Effector CD4-positive, alpha-beta T cell (primary cell): ENCODE measurements at places on chromosomes 4 and X.

DNA sequence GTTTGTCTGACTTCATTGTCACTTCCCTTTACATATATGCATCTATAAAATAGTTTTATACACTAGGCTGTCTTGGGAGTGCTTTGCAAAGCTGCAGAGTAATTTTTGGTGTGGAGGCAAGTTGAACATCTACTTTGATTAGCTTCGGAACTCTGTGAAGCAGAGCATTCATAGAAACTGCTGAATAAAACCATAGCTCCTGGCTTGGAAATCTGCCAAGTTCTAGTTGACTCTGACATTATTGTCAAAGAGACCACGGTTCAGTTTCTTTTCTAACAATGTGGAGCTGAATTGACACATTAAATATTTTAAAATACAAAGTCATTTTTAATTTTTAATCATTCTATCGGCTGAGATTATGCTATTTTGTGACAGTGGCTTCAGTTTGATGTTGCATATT, 335.0 kb downstream of the BMPR1B start:
- DNase-seq = no peak

DNA sequence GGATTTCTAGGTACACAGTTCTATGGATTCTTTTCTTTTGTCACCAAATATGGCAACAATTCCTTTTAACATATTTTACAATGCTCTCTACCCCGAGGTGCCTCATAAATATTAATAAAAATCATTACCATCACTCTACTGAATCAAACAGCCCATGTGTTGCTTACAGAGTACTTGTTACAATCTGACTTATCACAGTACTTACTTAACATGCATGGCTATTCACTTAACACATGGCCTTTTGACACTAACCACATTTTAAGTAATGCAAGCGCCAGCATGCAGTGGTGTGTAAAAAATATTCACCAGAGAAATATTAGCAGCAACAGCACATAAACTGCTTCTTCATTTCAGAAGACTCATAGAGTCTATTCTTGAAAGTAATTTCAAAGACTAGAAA, 64.9 kb downstream of the BMP3 start:
- no peak for DNase-seq

DNA sequence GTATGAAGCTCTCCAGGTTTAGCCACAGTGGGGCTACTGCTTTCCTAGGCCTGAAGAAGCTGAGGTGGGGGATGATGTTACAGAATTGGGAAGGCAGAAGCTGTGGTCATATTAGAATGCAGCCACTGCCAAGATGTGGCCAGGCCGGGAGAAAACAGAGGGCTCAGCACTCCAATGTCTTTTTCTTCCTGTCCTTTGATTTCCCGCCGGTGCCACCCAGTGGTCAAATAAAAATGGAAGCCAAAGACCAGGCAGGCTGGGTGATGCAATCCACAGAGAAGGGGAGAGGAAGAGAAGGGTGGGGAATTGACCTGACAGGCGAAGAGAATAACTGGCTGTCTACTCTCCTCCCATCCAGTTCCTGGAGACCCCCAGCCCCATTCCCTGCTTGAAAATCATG, 94.9 kb upstream of the SHISA3 start:
- DNase-seq = no peak

GRCh38 chr4:88616275-88617150, 24.2 kb downstream of the HERC3 start:
- no peak for DNase-seq

DNA sequence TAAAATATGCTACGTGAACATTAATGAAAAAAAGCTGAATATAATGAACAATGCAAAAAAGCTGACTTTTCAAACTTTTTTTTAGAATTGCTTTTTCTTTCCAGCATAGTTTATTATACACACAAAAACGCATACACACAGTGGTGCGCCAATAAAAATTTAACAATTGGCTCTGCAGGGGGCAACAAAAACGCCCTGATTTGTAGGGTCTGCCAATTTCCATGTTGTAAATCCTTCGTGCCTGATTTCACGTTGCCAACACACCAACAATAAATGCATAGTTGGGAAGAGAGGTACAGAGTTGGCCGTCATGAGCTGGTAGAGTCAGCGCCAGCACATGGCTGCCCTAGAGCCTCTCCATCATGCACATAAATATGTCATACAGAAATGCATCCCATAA, 333.1 kb downstream of the MAPK10 start:
- DNase-seq = no peak

DNA sequence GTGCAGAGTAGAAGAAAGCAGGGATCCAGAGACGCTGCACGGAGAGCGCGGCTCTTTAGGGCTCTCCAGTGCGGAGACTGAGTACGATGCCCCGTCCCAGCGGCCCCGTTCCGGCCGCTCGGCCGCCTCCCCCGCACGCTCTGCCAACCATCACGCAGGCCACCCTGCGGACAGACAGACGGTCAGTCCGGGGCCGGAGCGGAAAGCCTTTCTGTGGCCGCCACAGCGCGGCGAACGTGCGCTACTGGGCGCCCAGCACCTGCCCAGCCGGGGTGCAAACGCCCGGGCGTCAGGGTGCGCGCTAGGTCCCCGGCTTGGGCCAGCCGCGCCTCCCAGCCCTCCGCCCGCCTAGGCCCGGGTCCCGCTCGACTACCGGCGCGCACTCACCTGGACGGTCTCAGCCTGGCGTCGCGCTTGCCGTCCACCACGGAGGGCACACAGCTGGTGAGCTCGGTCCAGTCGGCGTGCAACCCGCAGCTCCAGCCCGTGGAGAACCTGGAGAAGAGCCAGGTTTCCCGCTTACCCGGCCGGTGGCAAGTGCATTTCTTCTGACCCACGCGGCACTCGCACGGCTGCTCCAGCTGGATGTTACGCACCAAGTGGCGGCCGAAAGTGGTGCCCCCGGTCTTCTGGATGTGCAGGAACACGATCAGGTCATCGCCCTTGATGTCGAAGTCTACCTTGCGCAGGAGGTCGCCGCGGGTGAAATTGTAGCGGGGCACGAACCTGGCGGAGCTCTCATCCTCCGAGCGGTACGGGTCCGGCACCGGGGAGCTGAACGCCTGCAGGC, 1.8 kb downstream of the HS6ST2 start:
- no peak for DNase-seq

GRCh38 chrX:110131031-110131430, 128.1 kb downstream of the TMEM164 start:
- no peak for DNase-seq

- DNase-seq = no peak
Observed at GRCh38 chr4:85092536-85092935, 126.0 kb upstream of the WDFY3 start.

GRCh38 chrX:153635788-153636668, 11.0 kb upstream of the DUSP9 start:
- no peak for DNase-seq

GRCh38 chr4:42627885-42628646, 28.8 kb downstream of the ATP8A1 start:
- DNase-seq = peak; percentile 24

GRCh38 chr4:162075726-162076125, 88.1 kb downstream of the FSTL5 start:
- DNase-seq = no peak

- no peak for DNase-seq
Observed at GRCh38 chrX:140765043-140765784, 55.7 kb downstream of the LINC00632 start.

- DNase-seq = no peak
Observed at GRCh38 chr4:10153161-10153560, 36.6 kb upstream of the WDR1 start.

DNA sequence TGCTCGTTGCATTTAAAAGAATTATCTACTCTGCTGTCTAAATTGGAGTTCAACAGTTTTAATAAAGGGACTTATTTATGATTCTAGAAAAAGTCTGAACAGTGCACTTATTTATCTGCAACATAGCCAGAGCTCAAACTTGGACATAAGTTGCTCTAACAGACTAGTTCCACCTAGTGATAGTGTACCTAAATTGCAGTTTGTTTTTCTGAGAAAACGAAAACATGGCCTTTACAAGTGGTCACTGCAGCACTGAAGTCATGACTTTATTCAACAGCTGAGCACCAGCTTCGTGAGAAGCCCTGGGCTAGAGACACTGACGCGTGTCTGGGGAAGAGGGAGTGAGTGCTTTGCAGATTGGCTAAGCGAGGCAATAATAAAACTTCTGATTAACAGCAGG, 77.3 kb upstream of the IGSF1 start:
- no peak for DNase-seq

- DNase-seq = no peak
Observed at GRCh38 chrX:134163836-134164235, 73.1 kb upstream of the CCDC160 start.

DNA sequence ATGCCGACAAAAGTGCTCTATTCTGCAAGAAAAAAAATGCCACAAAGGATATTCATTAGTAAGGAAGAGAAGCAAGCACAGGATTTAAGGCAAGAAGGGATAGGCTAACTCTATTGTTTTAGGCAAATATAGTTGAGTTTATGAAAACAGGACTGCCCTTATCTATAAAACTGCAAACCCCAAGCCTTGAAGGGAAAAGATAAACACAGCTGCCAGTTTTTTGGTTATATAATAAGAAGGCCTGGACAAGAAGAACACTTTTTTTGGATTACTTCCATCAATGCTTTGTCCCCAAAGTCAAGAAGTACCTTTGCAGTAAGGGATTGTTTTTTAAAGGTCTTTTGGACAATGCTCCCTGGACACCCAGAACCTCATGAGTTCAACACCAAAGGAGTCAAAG, 45.4 kb upstream of the WWC2 start:
- DNase-seq = no peak

DNA sequence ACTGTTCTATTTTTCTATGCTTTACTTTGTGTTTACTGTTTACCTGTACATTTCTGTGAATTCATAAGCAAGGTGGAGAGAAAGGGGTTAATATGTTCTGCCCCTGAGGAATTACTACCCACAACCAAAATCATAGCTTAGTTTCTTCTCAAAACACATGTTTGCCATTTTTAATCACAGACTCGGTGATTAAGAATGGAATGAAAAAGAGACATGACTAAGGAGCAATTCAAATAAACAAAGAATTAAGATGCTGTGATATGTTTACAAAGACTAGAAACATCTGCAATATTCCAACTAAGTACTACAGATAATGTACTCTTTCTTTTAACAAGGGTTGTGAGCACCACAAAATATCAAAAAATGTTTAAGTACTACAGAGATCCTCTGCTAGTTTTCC, 11.7 kb upstream of the FAT4 start:
- no peak for DNase-seq

DNA sequence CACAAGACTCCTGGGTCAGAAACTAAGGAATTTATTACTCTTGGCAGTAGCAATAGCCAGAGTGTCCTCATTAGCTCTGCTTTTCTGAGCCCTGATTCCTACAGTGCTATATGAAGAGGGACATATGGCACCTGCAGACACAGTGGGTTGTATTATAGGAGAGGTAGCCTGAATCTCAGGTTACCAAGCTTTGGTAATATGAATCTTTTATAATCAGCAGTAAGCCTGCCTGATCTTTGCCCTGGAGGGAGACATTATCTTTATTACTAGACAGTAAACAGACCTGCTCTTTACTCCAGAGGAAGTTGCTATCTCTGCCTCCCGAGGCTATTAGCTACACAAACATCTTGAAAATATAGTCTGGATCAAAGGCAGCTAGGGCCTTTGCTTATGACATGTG, 62.5 kb upstream of the HOPX start:
- no peak for DNase-seq

- no peak for DNase-seq
Observed at GRCh38 chr4:41132055-41132683, 82.2 kb downstream of the APBB2 start.

DNA sequence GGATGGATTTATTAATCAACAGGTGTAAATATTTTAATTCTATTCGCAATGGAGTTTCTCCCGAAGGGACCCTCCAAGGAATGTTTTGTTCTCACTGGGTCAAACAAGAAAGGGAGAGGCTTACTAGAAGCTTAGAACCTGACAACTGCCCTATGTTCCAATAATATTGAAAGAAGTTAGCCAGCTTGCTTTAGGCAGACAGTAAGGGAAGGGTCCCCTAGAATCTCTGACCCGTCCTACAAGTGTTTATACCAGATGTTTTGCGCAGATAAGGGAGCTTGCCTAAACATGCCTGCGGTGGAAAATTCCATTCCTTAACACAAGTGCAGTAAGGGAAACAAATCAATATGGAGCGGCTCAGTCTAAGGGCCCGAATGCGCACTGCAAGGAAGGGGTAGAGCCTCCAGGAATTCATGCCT, 17.7 kb downstream of the IL21 start:
- no peak for DNase-seq

GRCh38 chrX:16444353-16444752, 205.6 kb upstream of the S100G start:
- DNase-seq = no peak

DNA sequence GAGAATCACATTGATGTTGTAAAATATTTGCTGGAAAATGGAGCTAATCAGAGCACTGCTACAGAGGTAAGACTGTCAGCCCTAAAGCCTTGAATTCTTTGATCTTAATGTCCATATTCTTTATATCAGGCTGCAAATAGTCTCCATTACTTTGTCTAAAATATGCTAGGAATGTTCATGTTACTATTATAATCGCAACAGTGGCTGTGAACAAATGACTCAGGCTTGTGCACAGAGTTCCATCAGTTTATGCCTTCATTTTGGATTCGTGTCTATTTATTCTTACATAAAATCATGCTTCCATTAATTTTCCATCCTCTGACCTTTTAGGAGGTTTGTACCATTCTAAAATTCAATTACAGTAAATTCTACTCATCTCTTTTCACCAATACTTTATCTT, 182.7 kb downstream of the ANK2 start:
- DNase-seq = no peak

GRCh38 chrX:114472788-114473187, 111.1 kb upstream of the HTR2C start:
- no peak for DNase-seq

GRCh38 chr4:170872794-170873193, 783.0 kb upstream of the AADAT start:
- DNase-seq = no peak
